ENCODE measurements at places on chromosomes 2 and 18.

GRCh38 chr2:162390801-162391200, 46.9 kb downstream of the GCA start:
- no peak for DNase-seq

- peak; percentile 98 for DNase-seq
These were observed 53.5 kb downstream of the RASGRP3 start for GRCh38 chr2:33529771-33530481.

DNA sequence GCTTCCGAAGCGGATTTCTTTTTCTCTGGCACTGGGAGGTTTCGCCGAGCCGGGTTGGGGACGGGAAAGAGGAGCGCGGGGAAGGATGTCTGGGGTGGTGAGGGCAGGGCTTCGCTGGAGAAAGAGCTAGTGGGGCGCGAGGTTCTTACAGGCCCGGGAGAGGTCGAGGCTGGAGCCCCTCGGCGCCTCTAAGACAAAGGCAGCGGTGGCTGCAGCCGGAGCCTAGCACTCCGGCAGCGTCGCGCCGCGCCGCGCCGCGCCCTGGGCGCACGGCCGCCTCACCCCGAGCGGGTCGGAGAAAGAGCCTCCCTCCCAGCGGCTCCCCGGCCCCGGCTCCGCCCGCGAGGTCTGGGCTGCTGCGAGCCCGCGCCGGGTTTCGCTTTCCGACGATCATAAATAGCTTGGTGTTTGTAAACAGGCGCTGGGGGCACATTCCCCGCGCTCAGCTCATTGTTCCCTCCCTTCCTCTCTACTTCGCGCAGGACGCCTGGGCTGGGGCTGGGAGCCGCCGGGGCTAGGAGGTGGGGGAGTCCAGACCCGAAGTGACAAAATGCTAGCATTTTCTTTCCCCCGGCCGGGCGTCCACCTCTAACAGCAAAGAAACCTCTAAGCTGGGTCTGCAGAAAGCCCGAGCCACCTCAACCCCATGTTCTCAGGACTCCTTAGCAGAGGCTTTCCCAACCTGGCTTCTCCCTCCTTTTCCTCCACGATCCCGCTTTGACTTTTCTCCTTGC, 813 bp upstream of the MEIS1 start:
- peak; percentile 74 for DNase-seq

DNA sequence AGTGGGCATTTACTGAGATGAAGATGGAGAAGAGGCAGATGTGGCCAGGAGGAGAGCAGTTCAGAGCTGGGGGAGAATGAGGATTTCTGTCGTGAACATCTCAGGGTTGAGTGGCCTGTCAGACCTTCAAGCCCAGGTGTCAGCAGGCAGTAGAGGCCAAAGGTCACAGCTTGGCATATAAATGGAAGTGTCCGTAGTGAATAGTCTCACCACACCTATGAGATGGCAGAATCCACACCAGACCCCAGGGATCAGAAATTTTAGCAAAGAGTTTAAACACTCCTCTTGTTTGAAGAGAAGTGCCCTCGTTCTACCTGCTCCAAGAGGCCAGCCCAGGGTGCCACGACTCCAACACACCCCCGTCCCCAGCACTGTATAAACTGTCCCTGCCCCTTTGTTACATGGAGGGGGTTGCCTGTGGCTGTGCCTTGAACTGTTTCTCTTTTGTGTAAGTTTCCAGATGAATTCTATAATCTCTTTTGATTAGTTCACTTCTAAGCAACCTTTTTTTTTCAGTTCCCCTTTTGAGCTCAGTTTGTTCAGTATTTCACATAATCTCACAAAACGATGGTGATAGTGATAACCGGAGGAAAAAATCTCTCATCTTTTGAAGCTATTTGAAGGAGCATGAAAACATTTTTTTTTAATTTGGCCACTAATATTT, 69.0 kb upstream of the TTC39C start:
- no peak for DNase-seq

- DNase-seq, result no peak
These were observed 272.5 kb upstream of the KCNJ3 start for GRCh38 chr2:154425994-154426393.
